ENCODE measurements at places on chromosomes 3 and 15. TPM values are rescaled to one million over a fixed set of nuclear protein-coding genes. Genes with fewer than 3 reads are reported as not detected.

DPPA2 gene
- not detected for polyA plus RNA-seq

CRBN gene
- polyA plus RNA-seq = 44.2 TPM

RBP2 gene
- 23.5 TPM for polyA plus RNA-seq

SLC22A13 gene
- not detected for polyA plus RNA-seq

IGSF10 gene
- polyA plus RNA-seq = 4.4 TPM

AQP9 gene
- 0.29 TPM for polyA plus RNA-seq

GNB5 gene
- 8.3 TPM for polyA plus RNA-seq

TRIM42 gene
- polyA plus RNA-seq = not detected
